ENCODE measurements at places on chromosomes 13 and 19.

GRCh38 chr19:9782338-9782737, 13.8 kb upstream of the ZNF846 start:
- DNase-seq, result no peak

GRCh38 chr19:30349131-30349730, 23.0 kb upstream of the ZNF536 start:
- DNase-seq, result no peak

DNA sequence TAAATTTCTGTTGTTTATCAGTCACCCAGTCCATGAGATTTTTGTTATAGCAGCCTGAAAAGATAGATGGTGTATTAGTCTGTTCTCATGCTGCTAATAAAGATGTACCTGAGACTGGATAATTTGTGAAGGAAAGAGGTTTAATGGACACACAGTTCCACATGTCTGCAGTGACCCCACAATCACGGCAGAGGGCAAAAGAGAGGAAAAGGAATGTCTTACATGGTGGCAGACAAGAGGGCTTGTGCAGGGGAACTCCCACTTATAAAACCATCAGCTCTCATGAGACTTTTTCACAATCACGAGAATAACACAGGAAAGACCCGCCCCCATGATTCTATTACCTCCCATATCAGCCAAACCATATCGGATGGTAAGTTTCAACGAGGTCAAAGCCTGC, 309.2 kb downstream of the LIG4 start:
- no peak for DNase-seq

DNA sequence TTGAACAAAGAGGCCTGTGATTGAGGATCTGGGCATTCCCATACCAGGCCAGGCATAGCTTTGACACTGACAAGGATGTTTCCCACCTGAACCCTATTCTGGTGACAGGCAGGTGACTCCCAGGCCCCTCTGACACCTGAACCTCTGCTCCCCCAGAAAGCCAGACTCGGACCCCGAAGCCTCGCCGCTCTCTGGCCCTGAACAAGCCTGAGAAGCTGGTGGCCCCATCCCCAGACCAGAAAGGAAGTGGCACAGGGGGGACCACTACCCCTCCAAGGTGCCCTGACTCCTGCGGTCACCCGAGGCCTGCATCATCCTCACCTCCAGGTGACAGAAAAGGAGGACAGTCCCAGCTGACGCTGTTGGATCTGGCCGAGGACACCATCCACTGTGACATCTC, 14.7 kb downstream of the SIX5 start:
- DNase-seq, result no peak

DNA sequence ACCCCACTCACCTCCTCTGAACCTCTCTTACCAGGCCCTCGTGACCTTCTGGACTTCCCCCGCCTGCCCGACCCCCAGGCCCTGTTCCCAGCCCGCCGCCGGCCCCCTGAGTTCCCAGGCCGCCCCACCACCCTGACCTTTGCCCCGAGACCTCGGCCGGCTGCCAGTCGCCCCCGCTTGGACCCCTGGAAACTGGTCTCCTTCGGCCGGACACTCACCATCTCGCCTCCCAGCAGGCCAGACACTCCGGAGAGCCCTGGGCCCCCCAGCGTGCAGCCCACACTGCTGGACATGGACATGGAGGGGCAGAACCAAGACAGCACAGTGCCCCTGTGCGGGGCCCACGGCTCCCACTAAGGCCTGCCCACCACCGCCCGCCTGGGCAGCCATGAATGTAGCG, 3.2 kb downstream of the TTC9B start:
- no peak for DNase-seq

- DNase-seq, result no peak
Measured at GRCh38 chr19:52398081-52398441, 412 bp downstream of the ZNF528 start.
